GM12864 (cell line): ENCODE measurements at places on chromosomes 11 and 22.
A peak's percentile ranks its signal among the peaks of the same experiment; 100 is the strongest.

DNA sequence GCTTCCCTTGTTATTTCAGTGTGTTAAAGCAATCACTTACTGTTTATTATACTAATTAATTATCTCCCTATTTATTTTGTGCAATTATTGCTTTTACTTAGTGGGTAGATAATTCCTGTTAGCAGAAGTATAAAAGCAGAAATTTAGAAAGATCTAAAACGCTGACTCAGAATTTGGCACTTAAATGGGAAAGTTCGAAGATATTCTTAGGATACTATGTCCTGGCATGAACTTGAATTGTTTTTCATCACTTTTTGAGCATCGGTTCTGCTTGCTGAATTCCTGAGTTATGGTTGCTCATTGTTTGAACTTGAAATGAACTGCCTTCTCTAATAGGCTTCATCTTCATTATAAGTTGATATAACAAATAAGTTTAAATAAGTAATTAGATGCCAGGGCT is 325.4 kb downstream of the JRKL start:
- no peak for DNase-seq

DNA sequence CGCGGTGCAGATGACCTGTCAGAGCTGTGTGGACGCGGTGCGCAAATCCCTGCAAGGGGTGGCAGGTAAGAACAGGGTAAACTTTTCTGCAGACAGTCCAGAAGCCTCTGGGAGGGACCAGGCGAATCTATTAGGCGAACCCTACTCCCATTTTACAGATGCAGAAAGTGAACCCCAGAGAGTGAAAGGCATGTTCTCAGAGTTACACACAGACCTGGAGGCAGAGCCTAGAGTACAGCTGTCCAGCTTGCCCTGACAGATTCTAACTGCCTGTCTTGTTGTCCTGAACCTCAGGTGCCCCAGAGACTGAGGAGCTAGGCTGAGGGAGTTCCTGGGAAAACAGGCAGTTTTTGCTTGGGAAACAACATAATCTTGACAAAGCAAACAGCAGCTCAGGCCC is 665 bp downstream of the CCS start:
- DNase-seq = no peak

GRCh38 chr11:2203440-2204259 is 32.0 kb upstream of the TH start:
- no peak for DNase-seq

DNA sequence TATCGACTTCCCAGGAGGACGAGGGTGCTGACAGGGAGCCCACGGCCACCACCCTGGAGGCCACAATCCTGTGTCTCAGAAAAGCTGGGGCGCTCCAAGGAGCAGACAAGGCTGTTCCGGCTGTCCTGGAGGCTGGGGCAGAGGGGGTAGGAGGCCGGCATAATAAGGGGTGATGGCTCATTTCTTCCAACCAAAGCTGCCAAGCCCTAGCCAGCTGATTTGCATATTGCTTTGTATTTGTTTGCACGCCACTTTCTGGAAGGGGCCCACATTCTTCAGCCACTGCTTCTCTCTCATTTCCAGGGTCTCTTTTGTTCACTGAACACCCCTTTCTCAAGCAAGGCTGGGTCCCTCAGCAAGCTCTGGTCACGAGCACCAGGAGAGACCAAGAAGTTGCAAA is 4.7 kb downstream of the PDE2A start:
- DNase-seq = peak; percentile 15

- DNase-seq = no peak
Measured at GRCh38 chr11:111512296-111513239, at the start of gene BTG4. Gene BTG4 (minus strand): TSS chr11:111512386. CDS start chr11:111498776, 13,610 bp downstream.

- no peak for DNase-seq
Measured at GRCh38 chr22:47204002-47204979, 441.8 kb downstream of the TBC1D22A start.

DNA sequence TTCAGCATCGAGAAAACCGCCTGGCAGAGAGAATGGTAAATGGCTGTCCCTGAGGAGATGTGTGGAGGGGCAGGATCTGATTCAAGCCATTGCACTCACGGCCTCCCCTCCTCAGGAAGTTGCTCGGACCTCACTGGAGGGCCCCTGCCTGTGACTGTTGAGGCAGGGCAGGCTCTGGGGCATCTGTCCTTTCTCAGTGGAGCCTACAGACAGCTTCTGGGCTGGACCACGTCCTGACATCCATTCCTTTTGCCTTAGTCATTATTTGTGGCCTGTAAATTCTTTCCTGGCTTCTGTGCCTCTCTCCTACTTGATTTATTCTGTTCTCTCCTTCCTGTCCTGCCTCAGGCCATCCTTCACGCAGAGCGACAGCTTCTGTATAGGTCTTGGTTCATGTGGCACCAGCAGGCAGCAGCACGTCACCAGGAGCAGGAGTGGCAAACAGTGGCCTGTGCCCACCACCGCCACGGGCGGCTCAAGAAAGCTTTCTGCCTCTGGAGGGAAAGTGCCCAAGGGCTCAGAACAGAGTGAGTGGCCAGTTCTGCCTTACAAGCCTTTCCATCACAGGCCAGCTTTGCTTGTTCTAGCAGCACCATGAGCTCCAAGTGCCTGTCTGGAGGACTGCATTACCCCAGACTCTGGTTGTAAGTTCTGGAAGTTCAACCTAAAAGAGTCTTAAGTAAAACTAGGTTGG is 59.6 kb downstream of the PISD start:
- DNase-seq = no peak

GRCh38 chr22:43591380-43591779 is 179.6 kb downstream of the MPPED1 start:
- no peak for DNase-seq

- DNase-seq = no peak
Measured at GRCh38 chr11:369336-370018, at the start of gene B4GALNT4. Gene B4GALNT4 (plus strand): TSS chr11:369499. CDS start chr11:369804, 305 bp downstream.

- DNase-seq = no peak
Measured at GRCh38 chr22:22547692-22548300, 11.3 kb downstream of the PRAME start.

DNA sequence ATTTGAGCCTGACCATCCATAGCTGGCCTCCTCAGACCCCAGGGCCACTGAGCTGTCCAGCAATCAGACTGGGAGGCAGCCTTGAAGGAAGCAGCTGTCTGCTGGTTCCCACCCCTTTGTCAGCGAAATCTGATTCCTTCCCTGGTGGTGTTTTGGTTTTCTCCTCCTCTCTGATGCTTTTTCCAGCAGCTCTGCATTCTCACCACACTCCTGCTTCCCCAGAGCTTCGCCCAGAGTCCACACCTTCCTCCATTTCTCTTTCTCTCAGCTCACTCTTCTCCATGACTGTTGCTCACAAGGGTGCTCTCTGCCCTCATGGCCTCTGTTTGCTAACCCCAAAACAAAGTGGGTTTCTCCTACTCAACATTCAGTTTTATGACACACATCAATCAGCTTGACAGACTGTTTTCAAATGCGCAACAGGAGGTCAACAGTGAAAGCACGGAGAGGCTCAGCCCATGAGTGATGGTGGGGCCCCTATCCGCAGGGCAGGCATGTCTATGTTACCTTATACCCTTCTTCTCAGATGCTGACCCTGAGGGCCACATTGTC is 130.6 kb upstream of the MTNR1B start:
- no peak for DNase-seq

GRCh38 chr11:47915374-47915773 is 65.0 kb upstream of the PTPRJ start:
- DNase-seq = no peak

- DNase-seq = no peak
Measured at GRCh38 chr11:8332196-8332595, 68.5 kb upstream of the LMO1 start.

GRCh38 chr11:121250843-121251242 is 41.7 kb upstream of the SC5D start:
- no peak for DNase-seq

- no peak for DNase-seq
Measured at GRCh38 chr22:27514601-27515523, 286.7 kb downstream of the MN1 start.

- DNase-seq = no peak
Measured at GRCh38 chr11:96393753-96394348, 4.0 kb downstream of the JRKL start.

DNA sequence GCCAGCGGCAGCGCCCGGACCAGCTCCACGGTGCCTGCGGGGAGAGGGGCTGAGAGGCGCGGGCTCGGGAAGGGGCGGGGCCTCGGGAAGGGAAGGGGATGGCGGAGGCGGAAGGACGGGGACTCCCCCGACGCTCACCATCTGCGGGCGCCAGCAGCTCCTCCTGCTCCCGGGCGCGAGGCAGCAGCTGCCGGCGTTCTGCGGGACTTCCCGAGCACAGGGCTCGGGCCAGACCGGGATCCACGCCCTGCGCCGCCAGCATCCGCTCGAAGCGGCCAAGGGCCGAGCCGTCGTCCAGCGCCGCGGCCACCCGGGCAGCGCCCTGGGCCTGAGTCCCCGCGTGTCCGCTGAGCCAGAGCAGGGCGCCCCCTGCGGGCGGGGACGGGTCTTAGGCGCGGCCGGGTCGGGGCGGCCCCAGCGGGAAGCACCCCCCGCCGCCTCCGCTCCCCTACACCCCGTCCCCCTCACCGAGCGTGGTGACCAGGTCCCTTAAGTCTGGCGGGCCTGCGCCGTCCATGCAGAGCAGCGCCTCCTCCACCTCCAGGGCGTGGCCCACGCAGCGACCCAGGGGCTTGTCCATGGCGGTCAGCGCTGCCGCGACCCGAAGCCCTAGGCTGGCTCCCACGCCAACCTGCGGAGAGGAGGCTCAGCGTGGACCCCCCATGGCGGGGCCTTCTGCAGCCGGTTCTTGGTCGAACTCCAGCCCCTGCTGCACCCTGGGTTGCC is 873 bp upstream of the SCO2 start:
- DNase-seq = no peak

DNA sequence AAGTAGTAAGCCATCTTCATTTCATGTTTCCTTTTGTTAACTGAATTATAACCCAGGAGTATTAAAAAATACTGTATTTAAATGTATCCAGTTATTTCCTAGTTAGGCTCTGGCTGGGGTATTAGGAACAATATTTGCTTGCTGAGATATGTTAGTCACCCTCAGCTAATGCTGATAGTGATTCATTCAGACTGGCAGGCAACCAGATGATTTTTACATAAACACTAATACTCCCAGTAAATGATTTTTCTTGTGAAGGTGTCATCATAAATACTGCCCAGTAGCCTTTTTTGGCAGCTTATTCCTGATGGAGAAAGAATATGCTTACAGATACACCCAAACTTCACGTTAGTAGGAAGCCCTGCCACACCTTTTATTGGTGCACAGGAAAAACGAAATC is 8.1 kb downstream of the YWHAH start:
- DNase-seq = no peak

DNA sequence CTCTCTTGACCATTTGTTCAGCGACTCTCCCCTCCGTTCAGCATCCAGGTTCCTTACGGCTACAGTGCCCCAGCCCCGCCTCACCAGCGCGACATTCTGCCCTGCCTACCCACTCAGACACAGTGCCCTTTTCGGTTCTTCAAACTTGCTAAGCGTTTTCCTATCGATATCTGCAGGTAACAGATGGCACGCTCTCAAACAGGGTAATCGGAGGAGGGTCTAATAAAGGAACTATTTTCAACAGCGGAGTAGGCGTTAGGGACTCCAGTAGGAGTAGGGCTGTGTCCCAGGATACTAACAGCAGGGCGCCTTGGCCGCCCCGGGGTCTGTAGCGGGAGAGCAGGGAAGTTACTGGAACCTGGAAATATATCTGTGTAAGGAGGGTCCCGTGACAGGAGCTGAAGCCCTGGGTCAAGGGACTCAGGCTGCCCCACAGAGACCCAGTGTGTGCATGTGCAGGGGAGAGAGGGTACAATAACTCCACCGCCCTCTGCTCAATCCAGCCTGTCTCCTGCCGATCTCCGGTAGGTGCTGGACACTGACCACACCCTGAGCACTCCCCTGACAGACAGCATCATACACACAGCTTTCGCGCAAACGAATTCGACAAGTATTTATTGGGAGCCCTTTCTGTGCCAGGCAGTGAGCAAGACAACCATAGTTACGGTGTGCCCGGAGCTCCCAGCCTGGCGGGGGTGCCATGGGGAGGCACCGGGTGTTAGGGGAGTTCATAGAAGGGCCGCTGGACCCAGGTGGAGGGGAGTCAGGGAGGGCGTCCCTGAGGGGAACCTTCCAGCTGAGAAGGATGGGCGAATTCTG is 2.1 kb downstream of the KLHL35 start:
- no peak for DNase-seq

DNA sequence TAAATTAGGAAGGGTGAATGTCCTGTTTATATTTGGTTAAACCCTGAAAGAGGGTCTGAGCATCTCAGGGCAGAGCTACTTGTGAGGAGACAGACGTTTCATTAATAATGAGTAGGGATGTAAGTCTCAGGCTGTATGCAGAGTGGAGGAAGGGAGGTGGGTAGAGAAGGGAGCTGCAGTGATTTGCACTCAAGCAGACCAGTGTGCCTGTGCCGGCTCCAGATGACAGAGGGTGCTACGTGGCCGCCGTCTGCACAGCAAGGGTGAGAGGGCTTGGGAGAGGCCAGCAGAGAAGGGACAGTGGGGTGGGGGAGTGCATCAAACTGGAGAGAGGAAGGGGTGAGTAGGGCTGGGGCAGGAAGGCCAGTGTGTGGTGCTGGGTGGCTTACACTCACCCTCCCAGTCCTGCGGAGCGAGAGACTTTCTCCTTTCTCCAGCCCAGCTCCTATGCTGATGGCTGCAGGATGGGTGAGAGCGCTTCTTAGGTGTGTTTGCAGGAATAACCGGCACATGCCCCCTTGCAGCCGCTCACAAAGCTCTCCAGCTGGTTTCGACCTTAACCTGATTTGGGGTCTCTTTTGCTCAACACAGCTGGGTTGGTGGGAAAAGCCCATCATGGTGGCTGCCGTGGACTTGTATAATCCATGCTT is 130.6 kb downstream of the ST3GAL4 start:
- DNase-seq = no peak

DNA sequence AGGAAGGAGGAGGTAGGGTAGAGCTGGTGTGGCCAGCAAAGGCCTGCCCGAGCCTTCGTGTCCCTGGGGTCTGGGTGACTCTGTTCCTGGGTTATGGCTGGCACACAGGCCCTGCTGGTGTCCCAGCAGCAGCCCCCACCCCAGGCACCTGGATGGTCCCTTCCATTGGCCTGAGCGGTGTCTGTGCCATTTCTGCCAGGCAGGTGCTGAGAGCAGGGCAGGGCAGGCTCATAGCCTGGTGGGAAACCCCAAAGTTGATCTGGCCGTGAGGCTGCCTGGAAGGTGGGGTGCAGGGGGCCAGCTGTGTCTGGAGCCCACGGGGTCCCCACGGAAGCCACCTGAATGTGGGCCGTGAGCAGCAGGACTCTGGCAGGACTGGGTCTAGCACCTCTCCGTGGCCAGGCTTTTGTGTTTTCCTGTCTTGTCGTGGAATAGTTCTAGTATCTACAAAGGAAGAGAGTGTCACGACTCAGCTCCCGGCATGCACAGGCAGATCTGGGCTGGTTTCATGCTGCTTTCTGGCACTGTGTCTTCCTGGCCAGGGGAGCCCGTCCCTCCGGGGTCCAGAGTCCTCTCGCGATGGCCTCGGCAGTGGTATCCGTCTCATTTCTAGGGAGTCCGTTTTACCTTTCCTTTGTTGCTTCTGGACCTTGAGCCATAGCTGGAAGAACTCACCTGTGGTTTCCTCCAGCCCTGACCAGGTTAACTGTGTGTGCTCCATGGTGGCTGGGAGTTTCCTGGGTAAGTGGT is 83.7 kb downstream of the KCNQ1 start:
- no peak for DNase-seq
